ENCODE measurements at places on chromosomes 2 and 18. TPM values are rescaled to one million over a fixed set of nuclear protein-coding genes. Genes with fewer than 3 reads are reported as not detected.

TPO gene
- total RNA-seq = not detected

TCF23 gene
- not detected for total RNA-seq

GAL3ST2 gene
- 0.43 TPM for total RNA-seq

- DNase-seq = no peak
Observed at GRCh38 chr2:152600697-152601096, 116.6 kb downstream of the PRPF40A start.

- no peak for DNase-seq
Observed at GRCh38 chr2:25324905-25325592, 16.7 kb downstream of the DNMT3A start.

- no peak for DNase-seq
Observed at GRCh38 chr18:74957588-74958224, 251.2 kb downstream of the PTGR3 start.

DNA sequence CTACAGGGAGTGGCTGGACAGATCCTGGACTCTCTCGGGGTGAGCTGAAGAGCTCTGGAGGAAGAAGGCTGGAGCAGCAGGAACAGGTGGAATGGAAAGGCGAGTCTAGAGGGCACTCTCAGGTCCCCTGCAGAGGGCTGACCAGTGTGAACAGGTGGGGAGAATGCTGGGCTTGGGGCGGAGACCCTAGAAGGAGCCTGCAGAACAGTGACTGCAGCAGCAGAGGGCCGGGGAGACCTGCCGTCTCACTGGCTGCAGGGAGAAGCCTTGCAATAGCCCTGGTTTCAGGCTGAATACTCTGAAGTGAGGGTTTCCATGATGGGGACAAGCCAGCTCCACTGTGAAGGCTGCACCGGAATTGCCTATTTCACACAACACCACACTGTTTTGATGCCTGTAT is 626.7 kb upstream of the SALL3 start:
- no peak for DNase-seq

- no peak for DNase-seq
Observed at GRCh38 chr2:217086718-217087117, 226.9 kb upstream of the TNP1 start.

DNA sequence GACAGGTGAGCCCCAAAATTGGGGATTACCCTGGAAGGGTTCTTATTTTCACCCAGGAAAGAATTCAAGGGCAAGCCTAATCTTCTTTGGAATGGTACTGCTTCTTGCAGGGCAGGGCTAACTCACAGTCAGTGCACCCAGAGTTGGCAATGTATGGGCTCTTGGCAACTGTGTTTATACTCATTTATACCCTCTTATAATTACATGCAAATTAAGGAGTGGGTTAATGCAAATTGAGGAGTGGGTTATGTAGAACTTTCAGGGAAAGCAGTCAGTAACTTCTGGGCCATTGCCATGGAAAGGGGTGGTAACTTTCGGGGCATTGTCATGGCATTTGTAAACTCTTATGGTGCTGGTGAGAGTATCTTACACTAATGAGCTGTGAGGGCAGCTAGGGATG is 59.2 kb downstream of the SERPINB8 start:
- DNase-seq = no peak

DNA sequence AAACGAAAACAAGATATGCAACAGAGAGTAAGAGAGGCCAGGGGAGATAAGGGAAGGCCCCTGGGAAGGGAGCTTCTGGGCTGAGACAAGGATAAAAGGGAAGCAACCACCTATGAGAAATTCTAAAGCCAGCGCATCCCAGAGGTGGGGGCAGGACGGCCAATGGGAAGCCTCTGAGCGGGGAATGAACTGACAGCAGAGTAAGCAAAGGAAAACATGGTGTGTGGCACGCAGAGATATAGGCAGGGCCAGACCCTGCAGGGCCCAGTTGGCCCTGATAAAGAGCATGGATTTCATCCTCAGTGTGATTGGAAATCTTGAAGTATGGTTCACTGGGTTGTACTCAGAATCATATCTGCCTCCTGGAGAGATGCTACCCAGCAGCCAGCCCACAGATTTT is 78.7 kb downstream of the IRS1 start:
- DNase-seq = no peak

DNA sequence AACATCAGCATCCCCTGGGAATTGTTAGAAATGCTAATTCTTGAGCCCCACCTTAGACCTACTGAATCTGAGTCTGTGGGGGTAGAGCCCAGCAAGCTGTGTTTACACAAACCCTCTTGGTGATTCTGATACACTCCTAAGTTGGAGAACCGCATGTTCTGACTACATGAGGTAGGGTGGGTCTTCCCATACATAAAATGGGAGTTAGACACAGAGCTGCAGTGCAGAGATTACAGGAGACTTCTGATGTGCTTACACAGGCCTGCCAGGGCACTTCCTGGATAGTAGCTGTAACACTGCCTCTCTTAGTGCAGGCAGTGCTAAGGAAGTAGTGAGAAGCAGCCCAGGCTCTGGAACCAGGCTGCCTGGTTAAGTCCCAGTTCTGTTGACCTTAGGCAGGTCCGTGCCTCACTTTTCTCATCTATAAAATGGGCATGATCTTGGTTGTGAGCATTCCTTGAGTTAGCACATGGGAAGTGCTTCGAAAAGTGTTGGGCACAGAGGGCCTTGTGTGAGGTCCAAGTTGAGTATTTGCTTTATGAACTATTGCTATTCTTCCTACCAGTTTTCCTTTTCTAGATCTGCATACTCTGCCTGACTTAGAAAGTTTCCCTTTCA is 67.3 kb downstream of the GLI2 start:
- no peak for DNase-seq

DNA sequence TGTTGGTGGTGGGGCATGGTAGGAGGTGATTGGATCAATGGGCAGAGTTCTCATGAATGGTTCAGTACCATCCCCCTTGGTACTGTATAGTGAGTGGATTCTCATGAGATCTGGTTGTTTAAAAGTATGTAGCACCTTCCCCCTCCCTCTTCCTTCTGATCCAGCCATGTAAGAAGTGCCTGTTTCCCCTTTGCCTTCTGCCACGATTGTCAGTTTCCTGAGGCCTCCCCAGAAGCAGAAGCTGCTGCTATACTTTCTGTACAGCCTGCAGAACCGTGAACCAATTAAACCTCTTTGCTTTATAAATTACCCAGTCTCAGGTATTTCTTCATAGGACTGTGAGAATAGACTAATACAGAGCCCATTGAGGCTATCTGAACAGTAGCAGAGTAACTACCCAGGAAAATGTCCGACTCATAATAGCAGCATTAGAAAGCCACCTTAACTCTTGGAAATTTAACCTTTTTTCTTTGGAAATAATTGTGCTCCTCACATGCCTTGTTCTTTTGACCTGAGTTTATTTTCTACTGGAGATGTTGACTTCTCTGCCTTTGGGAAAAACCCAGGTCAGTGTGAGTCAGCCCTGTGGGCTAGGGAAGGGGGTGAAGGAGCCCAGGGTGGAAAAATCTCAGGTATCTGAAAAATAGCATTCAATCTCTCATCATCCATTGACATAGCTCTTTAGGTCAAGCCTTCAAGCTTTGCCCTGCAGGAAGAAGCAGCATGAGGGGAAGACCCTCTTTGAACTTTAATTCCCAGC is 18.1 kb downstream of the CYP1B1 start:
- DNase-seq = no peak

DNA sequence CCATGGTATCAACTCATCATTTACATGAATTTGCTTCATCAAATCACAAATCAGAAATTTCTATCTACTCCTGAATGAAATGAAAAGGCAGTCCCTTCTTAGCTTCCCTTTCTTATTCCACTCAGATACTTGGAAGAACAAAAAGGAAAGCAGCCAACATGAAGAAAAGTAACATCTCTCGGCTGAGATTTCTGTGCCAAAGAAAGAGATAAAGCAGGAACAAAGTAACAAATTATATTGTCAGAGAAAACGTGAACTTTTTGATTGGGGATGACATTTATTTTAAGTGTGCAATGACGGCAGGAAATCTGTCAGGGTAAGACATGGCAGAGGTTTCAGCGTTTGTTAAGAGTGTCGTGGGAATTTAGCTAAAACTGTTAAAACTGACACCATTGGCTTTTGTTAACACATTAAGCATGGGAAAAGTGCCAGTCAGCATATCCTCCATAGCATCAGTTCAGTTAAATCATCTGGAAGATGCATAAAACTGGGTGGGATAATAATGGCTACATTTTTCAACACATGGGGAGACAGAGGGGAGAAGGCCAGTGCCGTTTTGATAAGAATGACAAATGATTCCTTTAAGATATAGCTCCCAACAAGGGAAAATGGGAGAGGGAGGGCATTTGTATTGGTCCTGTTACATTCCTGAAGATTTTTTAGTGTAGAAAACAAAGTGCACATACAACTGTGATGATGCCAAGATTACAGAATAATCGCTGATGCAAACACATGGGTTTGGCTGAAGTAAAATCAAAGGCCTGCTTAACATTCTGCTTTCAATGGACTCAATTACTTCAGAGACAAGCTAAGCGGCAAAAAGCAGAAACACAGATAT is 211.6 kb downstream of the ZNF521 start:
- DNase-seq = no peak

DNA sequence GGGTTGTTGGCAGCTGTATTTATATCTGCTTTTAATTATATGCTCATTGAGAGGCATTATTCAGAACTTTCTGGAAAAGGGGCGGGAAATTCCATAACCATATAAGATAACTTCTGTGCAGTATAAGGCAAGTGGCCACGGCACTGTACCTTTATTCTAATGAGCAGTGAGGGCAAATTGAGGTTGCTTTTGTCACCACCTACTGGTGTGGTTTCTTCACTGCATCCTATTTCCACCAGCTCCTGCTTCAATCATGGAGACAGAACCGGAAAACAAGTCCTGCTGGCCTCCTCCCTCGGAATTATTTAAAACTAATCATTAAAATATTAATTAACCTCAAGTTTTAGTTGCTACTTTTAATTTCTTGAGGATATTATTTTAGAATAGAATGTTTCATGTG is 759.4 kb downstream of the CBLN2 start:
- DNase-seq = no peak
